MCF 10A (cell line): ENCODE measurements at places on chromosomes 4 and X.

DNA sequence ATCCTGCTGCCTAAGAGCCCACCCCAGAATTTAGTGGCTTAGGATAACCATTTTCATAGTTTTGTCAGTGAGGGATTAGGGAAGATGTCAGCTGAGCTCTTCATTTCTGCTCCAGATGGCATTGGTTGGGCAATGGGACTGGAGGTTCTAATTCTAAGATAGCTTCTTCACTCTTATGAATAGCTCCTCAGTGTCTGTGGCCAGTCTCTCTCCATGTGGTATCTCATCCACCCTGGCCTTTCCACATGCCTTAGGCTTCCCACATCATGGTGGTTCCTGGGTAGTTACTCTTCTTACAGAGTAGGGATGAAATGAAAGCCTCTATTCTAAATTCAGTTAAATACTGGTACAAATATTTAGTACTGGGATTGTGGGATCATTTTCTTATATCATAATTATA is 31.3 kb downstream of the REPS2 start:
- no peak for DNase-seq

GRCh38 chr4:67091673-67092072 is 453.6 kb downstream of the CENPC start:
- DNase-seq, result no peak

DNA sequence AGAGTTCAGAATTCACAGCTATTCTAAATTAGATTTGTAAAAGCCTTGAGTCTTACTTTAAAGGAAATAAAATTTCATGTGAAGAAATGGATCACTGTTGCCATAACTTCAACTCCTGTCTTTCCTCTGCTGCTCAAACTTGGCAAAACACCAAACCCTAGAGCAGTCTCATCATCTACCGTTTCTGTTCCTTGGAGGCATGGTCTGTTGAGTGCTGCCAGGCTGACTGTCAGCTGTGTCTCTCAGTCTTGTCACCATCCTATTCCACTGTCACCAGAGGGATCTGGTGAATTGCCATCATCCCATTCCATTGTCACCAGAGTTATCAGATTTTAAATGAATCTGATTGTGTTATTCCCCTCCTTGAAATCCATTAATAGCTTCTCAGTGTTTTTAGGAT is 55.6 kb downstream of the STIM2 start:
- DNase-seq, result peak; percentile 17

- DNase-seq, result peak; percentile 67
Measured at GRCh38 chrX:92213786-92214185, 434.6 kb downstream of the PCDH11X start.

- no peak for DNase-seq
Measured at GRCh38 chr4:168384437-168385141, 66.0 kb upstream of the DDX60 start.

DNA sequence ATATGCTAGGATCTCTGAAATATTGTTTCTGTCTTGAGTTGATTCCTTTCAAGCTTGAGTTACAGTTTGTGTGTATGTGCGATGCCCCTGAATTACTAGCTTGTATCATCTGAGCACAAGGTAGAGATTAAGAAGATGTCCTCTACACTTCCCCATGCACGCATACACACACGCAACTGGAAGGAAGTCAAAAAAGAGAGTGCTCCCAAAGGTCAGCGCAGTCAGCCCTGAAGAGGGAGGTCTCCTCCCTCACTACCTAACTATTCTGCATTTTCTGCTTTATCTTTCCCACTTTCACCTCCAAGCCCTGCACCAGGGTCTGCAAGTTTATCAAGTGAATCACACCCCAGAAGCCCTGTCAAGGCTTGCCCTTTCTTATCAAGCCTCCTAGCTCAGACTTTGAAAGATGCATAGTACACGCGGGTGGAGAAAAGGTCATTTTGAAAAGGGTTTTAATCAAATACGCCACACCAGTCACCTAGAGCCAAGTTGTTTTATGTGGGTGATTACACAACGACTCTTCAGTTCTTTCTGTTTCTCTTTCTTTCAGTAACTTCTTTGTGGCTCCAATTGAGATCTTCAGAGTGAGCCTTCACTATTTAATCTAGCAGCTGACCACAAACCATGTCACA is 127.7 kb downstream of the ASB9 start:
- no peak for DNase-seq

DNA sequence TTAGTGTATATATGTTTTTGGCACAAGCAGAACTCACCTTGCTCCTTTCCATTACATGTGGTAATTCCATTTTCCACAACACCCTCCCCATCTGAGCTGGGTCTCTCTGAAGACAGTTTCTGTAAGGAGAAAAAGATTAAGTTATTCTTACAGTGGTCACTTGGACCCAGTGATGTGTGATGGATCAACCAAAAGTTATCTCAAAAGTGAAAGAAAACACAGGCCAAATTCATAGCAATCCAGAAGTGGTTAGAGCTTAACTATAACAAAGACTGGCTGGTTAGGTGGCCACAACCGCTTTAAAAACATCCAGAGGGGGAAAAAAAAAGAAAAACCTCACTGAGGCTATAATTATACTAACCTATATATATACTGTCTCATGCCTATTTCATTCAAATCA is 123.7 kb downstream of the AFAP1 start:
- DNase-seq, result no peak

- no peak for DNase-seq
Measured at GRCh38 chr4:140076307-140076706, 77.7 kb downstream of the MAML3 start.

DNA sequence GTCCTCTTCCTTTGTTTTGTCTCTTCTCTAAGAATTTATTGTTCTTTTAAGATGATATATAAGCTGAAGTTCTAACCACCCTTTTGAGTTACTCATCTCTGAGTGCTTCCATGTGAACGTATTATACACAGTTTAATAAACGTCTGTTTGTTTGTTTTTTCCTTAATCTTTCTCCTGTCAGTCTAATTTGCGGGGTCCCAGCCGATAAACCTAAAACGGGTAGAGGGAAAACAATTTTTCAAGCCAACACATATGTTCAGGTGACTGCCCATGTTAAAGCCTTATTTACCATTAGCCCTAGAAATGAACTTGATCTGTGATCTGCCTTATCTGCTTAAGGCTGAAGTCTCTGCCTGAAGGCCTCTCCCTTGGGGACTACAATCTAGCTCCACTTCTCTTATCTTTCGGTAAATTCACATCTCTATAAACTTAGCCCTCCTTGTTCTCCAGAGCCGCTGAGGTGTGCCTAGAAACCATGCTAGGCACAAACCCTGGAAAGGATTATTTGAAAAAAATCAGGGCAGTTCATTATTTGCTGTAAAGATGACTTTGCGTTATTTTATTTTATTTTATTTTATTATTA is 158.8 kb downstream of the CAMK2D start:
- DNase-seq, result no peak

GRCh38 chr4:107996949-107997788 is 7.5 kb downstream of the HADH start:
- no peak for DNase-seq

DNA sequence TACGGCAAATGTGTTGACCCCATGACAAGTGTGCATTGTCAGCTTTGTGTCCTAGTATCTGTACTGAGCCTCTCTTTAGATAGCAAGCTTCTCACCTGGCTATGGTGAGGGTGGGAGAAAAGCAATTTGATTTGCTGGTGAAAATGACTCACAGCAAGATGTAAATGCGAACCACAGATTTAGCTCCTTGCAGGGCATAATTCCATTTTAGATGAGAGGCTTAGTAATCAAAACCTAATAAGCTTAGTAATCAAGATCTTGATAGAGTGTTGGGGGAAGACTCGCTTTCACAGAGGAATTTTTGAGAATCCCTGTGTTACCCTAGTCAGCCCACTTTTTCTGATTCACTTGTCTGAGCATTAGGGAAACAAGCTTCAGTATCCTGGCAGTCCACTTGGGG is 7.7 kb upstream of the OCIAD2 start:
- no peak for DNase-seq

GRCh38 chr4:71187404-71188155 is 151.2 kb upstream of the SLC4A4 start:
- no peak for DNase-seq

DNA sequence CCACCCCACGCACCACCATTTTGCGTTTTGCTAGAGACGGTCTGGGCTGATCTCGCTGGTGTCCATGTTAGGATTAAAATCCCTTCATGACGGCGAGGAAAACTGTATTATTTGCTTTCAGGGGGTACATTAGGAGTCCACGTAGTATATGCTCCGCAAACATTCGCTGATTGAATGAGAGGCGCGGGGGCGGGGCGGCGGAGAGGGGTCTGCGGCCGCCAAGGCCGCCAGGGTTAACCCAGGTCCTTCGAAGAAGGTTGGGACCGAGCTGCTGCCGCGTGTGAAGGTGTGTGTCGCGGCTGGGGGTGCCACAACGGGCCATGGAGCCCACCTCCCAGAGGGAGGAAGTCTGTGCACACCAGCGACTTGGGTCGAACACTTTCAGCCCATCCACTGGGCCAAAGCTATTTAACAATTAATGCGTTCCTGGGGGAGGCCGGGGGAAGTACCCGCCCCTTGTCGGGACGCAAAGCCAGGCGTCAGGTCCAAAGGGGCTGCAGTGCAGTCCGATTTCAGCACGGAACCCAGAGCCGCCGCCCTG is 6.4 kb upstream of the PITX2 start:
- no peak for DNase-seq

DNA sequence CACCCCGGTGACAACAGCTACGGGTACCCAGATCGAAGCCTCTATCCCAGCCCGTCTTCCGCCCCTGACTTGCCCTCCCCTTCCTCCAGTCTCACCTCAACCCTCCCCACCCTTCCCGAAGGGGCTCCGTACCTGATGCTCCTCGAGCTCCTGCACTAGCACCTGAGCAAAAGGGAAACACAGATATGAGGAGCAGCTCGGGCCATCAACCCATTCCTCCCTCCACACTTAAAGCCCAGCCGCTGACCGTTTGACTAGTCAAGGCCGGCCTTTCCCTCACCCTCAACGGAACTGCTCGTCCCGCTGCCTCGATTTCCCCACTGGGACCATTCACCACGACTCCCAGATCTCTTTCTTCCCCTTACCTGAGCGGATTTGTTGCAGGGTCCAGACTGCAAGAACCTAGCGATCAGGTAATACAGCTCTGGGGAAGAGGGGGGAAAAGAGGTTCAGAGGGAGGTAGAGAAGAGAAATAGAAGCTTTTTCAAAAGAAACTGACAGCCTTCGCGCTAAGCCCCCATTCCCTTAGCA is 731 bp downstream of the BRWD3 start:
- DNase-seq, result peak; percentile 34

GRCh38 chrX:137101273-137101990 is 67.6 kb upstream of the GPR101 start:
- DNase-seq, result no peak

DNA sequence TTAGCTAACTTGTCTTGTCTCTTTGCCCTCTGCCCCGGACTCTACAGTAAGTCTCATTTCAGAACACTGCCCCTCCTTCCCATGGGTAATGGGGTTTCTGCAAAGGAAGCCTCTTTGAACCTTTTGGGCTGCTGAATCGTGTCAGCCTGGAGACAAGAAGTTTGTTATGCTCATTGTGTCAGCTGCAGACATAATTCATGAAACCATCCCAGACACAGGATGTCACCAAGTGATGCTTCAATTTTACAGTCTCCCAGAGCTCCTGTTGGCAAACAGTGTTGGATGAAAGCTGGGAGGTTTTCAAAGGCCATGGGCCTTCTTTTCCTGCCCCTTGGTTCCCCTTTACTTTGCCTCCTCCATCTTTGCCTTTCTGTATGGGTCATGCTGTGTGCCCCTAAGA is 223.1 kb upstream of the TAPT1 start:
- no peak for DNase-seq

- DNase-seq, result peak; percentile 16
Measured at GRCh38 chrX:107880054-107880610, 54.5 kb downstream of the MID2 start.

- peak; percentile 57 for DNase-seq
Measured at GRCh38 chr4:186724864-186725468, 1.3 kb upstream of the FAT1 start.

DNA sequence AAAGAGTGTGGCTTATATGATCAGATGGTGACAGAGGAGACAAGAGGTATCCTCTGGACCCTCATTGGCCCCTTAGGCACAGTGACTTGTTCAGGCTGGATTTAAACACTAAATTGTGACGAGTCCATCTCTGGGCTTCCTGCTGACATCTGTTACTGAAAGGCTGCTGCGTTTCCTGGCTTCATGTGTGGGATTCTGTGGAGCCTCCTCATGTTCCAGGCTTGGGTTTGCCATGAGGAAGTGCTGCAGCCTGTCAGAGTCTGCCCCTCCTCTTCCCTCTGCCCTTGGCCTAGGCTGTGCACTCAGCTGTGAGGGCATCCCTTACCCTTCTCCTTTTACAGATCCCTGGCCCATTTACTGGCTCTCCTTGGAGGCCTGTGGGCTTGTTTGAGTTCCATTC is 159.1 kb upstream of the TTC29 start:
- DNase-seq, result no peak

DNA sequence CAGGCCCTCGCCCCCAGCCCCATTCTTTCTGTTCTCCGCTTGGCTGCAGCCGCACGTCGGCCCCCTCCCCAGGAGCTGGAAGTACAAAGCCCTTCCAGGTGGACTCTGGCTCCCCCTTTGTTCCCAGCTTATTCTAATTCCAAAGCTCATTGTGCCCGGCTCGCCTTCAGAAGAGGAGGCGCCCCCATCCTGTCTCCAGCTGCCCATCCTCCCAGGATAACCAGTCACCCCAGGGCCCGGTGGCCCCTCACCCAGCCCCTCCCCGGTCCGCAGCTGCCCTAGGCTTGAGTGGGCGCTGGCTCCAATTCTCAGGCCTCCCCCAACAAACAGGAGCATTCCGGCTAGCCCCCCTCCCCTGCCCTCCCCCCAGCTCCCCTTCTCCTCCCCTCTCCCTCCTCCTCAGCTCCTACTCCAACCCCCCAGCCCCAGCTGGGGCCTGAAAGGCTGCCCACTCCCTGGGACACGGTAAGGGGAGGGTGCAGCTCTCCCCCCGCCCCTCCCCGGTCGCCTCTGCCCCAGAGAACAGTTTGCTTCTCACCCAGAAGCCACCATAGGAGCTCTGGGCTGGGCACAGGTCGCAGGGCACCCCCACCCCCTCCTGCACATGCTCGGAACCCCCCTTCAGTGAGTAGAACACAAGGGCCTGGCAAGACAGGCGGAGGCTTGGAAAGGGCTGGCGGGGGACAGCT is 3.1 kb upstream of the SLC6A8 start:
- no peak for DNase-seq

GRCh38 chrX:123590842-123591486 is 141.9 kb downstream of the THOC2 start:
- DNase-seq, result peak; percentile 45
